ENCODE measurements at places on chromosomes 1 and 21. TPM values are rescaled to one million over a fixed set of nuclear protein-coding genes. Genes with fewer than 3 reads are reported as not detected.

LAMTOR2 gene
- 82.6 TPM for polyA plus RNA-seq

LRRC53 gene
- polyA plus RNA-seq, result not detected

PRRX1 gene
- polyA plus RNA-seq, result 0.10 TPM

NPHS2 gene
- not detected for polyA plus RNA-seq

RASAL2 gene
- 73.3 TPM for polyA plus RNA-seq

PRXL2B gene
- 29.0 TPM for polyA plus RNA-seq

FAM177B gene
- not detected for polyA plus RNA-seq

DIO1 gene
- polyA plus RNA-seq, result not detected

C2CD4D gene
- not detected for polyA plus RNA-seq

NCAM2 gene
- polyA plus RNA-seq, result 9.8 TPM

EVI5 gene
- 8.5 TPM for polyA plus RNA-seq

NBPF4 gene
- not detected for polyA plus RNA-seq

CDCA8 gene
- polyA plus RNA-seq, result 1.0 TPM

CCDC27 gene
- not detected for polyA plus RNA-seq

CCDC30 gene
- polyA plus RNA-seq, result 13.2 TPM

SPATA45 gene
- polyA plus RNA-seq, result not detected

PM20D1 gene
- polyA plus RNA-seq, result not detected

IGSF9 gene
- 10.7 TPM for polyA plus RNA-seq
